ENCODE measurements at places on chromosomes 3 and 15.

DNA sequence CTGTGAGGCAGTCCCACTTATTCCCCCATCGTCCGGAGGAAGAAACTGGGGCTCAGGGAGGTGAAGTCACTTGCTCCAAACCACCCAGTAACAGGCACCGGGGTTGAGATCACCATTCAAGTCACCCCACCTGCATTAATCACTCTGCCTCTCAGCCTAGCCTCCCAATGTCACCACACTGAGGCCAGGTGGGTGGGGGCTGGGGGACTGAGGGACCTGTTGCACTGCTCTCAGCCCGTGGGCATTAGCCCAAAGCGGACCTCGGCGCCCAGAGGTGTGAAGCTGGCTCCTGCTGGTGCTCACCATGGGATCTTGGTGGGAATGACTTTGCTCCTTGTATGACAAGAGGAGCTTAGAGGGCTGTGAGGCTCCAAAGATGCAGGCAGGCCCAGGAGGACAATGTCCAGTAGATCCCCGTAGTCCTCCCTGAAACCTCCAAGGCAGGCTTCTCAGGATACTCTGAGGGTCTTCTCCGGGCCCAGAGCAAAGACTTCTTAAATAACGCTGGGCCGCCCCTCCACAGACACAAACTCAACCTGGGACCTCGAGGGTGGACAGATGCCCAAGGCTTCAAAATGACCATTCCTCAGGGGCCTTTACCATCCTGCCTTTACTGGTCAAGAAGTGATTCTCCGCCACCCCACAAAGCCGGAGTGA, 1.7 kb downstream of the NT5DC2 start:
- no peak overlapping the region for H3K27ac ChIP-seq
- H3K27me3 ChIP-seq = no peaks in the 10 kb centered on the region
- H3K36me3 ChIP-seq = peaks cover 6% of the 10 kb centered on the region
- peak overlapping the region; percentile 72 for H3K4me3 ChIP-seq
- H3K4me1 ChIP-seq = peaks cover 5% of the 10 kb centered on the region
- no peak for DNase-seq

- H3K4me1 ChIP-seq = peaks cover 5% of the 10 kb centered on the region
- H3K27me3 ChIP-seq = no peaks in the 10 kb centered on the region
- H3K4me3 ChIP-seq = no peak overlapping the region
- DNase-seq = peak; percentile 64
Measured at GRCh38 chr3:25594007-25594502, 70.7 kb downstream of the TOP2B start.

DNA sequence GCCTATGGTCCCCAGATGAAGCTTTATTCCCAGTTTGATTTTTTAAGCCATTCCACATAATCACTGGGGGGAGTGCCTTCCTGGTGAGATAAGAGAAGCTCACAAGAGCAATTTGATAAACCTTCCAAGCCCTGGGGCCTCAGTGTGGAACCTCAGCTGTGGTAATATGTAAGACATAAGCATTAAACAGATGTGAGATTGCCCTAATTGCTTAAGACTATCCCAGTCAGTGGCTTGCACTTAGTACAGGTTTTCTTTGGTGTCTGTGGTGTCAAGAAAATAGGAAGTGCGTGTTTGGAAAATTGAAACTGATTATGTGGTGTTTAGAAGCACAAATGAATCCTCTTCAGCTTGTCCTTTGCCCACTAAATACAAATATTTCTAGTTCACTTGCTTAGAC, 54.3 kb downstream of the LRRN1 start:
- H3K27me3 ChIP-seq = no peaks in the 10 kb centered on the region
- no peak for DNase-seq
- no peak overlapping the region for H3K27ac ChIP-seq
- no peaks in the 10 kb centered on the region for H3K36me3 ChIP-seq
- H3K4me1 ChIP-seq = no peaks in the 10 kb centered on the region
- H3K4me3 ChIP-seq = no peak overlapping the region

DNA sequence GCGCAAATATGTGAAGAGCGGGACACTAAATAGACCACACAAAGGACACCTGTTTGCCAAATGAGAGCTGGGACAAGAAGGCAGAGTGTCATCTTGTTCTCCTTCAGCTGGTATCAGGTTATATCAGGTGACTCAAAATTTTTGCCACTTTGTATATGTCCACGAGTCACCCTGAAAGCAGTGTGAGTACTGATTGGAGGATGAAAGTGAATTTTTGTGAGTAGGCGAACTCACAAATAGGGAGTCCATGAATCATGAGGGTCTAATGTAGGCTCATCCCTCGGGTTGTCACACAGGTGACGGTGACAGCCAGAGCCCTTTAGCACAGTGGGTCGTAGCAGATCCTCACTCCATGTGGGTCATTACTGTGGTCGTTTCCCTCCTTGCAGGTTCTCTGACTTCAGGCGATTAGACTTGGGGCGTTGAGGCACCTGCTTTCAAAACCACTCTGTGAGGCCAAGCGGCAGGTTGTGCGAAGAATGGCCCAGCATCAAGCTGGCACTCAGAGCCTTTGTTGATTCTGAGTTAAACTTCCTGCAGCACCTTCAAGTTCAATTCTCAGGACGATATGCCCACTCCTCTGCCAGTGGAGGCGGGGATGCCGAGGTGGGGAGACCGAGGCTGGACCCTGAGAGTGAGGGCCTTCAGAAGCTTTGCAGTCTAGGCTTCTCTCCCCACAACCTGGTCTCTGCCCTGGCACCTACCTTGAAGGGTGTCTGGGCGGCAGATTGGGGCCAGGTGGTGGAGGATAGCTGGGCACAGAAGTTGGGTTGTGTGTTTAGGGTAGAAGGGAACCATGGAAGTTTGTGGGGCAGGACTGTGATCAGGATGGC, 173.8 kb downstream of the SMAD6 start:
- H3K27me3 ChIP-seq = no peaks in the 10 kb centered on the region
- H3K4me3 ChIP-seq = no peak overlapping the region
- H3K27ac ChIP-seq = no peak overlapping the region

DNA sequence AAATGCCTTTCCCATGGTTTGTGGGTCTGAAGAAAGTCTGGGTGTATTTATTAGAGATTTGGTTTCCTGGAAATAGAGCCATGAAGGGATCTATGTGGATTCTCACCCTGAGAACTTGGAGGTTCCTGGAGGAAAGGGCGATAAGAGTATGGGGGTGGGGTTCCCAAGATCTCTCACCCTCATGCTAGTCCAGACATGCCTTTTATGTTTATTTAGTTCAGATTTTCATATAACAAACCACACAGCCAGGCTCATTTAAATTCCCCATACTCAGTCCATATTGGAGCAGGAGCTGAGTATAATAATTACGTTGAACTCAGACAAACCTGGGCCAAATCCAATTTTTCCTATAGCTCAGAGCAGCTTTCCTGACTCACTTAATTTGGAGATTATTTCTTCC, 566.6 kb downstream of the GOLGA6L6 start:
- H3K36me3 ChIP-seq = no peaks in the 10 kb centered on the region
- no peaks in the 10 kb centered on the region for H3K4me1 ChIP-seq
- DNase-seq = no peak
- H3K27me3 ChIP-seq = no peaks in the 10 kb centered on the region

DNA sequence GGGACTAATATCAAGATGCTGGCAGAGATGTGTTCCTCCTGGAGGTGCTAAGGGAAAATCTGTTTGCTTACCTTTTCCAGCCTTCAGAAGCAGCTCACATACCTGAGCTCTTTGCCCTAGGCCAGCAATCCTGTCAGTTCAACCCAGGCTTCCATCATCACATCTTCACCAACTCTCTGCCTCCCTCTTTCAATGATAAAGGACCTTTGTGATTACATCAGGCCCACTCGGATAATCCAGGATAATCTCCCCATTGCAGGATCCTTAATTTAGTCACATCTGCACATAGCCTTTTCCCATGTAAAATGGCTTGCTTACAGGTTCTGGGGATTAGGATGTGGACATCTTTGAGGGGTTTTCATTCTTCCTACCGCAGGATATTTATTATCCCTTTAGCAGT, 58.3 kb downstream of the NSUN3 start:
- no peaks in the 10 kb centered on the region for H3K36me3 ChIP-seq
- no peaks in the 10 kb centered on the region for H3K4me1 ChIP-seq
- no peak overlapping the region for H3K4me3 ChIP-seq
- no peak for DNase-seq
- no peak overlapping the region for H3K27ac ChIP-seq

GRCh38 chr3:187519428-187519890, 150.7 kb downstream of the SST start:
- peaks cover 48% of the 10 kb centered on the region for H3K27me3 ChIP-seq
- H3K36me3 ChIP-seq = no peaks in the 10 kb centered on the region
- no peak overlapping the region for H3K4me3 ChIP-seq
- DNase-seq = no peak
- no peaks in the 10 kb centered on the region for H3K4me1 ChIP-seq
- no peak overlapping the region for H3K27ac ChIP-seq

- H3K4me3 ChIP-seq = no peak overlapping the region
- H3K4me1 ChIP-seq = no peaks in the 10 kb centered on the region
- DNase-seq = peak; percentile 13
- H3K36me3 ChIP-seq = no peaks in the 10 kb centered on the region
- H3K27ac ChIP-seq = no peak overlapping the region
- no peaks in the 10 kb centered on the region for H3K27me3 ChIP-seq
Measured at GRCh38 chr3:49649576-49649975, 24.6 kb upstream of the APEH start.

DNA sequence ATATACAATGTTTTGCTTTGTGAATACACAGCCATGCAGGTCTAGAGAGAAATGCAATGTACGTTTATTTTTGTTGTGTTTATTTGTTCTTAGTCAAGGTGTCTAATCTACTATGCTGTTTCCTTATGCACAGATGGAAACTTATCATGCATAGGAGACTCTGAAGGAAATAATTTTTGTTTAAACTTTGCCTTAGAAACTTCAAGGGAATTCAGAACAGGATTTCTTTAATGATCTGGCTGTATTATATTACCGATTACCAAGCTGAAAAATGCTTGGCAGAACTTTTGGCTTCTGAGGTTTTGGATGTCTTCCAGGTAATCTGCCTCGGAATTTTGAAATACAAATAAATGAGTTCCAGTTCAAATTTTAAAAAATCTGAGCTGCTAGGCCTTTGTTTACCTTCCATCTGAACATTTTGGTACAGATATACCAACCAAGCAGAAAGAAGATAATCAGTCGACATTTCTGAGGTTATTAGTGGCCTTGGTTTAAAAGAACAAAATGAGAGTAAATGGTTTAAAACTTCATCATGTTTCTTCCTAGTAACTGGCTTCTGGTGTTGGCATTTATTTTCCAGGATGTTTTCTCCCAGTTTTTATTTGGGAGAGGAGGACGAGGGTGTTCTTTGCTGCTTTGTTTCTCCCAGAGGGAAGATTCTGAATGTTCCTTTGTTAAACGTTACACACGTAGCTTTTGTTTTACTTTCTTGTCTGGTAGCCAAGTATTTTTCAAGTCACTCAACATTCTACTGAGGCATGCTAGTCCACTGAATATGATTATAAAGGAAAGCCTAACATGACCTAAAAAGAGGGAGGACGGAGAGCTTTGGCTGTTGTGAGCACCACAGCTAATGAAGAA, 421.8 kb upstream of the TBL1XR1 start:
- H3K27me3 ChIP-seq = no peaks in the 10 kb centered on the region
- peaks cover 12% of the 10 kb centered on the region for H3K36me3 ChIP-seq
- peak; percentile 72 for DNase-seq
- peak overlapping the region; percentile 91 for H3K27ac ChIP-seq
- peaks cover 35% of the 10 kb centered on the region for H3K4me1 ChIP-seq

- no peak for DNase-seq
- no peak within 1 kb of the TSS for H3K4me3 ChIP-seq
- H3K4me1 ChIP-seq = no peaks in the 10 kb centered on the region
- no peaks in the 10 kb centered on the region for H3K27me3 ChIP-seq
- no peak within 1 kb of the TSS for H3K27ac ChIP-seq
- H3K36me3 ChIP-seq = no peaks in the 10 kb centered on the region
Measured at GRCh38 chr15:33968224-33968623, at the start of gene CHRM5. CHRM5 (plus strand) TSS chr15:33968497; CDS start chr15:34062718, 94,221 bp downstream.

DNA sequence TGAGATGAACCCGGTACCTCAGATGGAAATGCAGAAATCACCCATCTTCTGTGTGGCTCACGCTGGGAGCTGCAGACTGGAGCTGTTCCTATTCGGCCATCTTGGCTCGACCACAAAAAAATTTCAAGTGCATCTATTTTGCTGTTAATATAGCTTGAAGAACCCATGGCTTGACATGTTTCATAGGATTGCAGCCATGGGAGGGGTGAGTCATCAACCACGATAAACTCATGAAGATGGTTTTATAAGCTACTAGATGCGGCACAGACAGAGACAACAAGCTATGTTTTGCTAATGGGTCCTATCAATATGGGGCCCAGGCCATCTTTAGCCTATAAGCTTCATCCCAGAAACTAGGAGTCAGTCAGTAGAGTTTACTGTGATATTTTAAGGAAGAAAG, 100.4 kb upstream of the PHLDB2 start:
- peaks cover 6% of the 10 kb centered on the region for H3K36me3 ChIP-seq
- H3K4me1 ChIP-seq = peaks cover 13% of the 10 kb centered on the region
- no peak overlapping the region for H3K27ac ChIP-seq
- H3K4me3 ChIP-seq = no peak overlapping the region
- H3K27me3 ChIP-seq = no peaks in the 10 kb centered on the region

DNA sequence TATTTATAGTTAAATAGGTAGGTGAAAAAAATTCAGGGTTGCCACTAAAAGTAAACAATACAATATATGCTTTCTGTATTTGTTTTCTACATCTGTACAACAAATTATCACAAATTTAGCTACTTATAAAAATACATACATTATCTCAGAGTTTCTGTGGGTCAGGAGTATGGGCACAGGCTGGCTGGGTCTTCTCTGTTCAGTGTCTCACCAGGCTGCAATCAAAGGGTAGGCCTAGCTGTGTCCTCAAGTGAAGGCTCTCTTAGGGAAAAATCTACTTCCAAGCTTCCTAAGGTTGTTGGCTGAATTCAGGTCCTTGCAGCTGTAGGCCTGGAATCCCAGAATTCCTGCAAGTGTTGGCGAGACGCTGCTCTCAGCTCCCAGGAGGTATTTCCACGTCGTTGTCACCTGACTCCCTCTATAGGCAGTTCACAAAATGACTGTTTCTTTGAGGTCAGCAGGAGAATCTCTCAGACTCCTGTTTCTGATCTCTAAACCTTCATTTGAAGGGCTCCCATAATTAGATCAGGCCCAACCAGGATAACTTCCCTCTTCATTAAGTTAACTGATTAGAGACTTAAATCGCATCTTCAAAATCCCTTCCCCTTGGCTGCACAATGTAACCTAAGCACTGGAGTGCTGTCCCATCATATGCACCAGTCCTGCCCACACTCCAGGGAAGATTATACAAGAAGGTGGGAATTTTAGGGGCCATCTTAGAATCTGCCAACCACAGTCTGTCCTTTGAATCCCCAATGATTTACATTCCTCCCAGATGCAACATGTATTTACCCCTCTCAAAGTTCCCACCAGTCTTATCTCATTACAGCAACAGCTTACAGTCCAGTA, 296.6 kb downstream of the SUCLG2 start:
- H3K27me3 ChIP-seq = no peaks in the 10 kb centered on the region
- peak; percentile 60 for DNase-seq
- H3K4me1 ChIP-seq = no peaks in the 10 kb centered on the region

- peaks cover 11% of the 10 kb centered on the region for H3K4me1 ChIP-seq
- H3K27me3 ChIP-seq = peaks cover 11% of the 10 kb centered on the region
- H3K36me3 ChIP-seq = no peaks in the 10 kb centered on the region
- H3K4me3 ChIP-seq = no peak overlapping the region
- no peak overlapping the region for H3K27ac ChIP-seq
Measured at GRCh38 chr3:126125341-126125740, 41.4 kb upstream of the SLC41A3 start.

All from MCF 10A (cell line).